ENCODE measurements at places on chromosomes 3 and 15.

DNA sequence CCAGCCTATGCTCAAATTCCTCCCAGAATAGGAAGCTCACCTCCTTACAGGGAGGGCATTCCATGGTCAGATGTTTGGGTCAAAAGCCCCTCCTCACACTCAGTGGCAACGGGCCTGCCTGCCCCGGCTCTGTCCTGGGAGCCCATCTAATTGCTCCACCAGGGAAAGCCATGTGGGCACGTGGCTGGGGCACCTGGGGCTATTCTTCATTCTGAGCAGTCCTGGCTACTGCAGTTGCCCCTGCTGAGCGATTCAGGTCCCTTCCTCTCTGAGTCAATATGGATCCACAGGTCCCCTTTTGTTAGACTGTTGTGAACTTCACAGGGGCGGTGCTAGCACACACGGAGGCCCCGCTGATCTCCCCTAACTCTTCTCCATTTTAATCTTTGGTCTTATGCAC, 39.4 kb downstream of the TPRA1 start:
- DNase-seq: no peak

GRCh38 chr15:78855746-78856145, 16.9 kb upstream of the MORF4L1 start:
- DNase-seq: no peak

- no peak for DNase-seq
Measured at GRCh38 chr15:39939487-39940452, 5.9 kb downstream of the EIF2AK4 start.

GRCh38 chr3:183921096-183921495, 36.4 kb upstream of the PARL start:
- DNase-seq: no peak

GRCh38 chr3:161430307-161430706, 59.0 kb upstream of the SPTSSB start:
- no peak for DNase-seq

GRCh38 chr3:59775106-59775505, 725.3 kb upstream of the CFAP20DC start:
- DNase-seq: no peak
